Neural progenitor cell (in vitro differentiated cells): ENCODE measurements at places on chromosomes 5 and 9. TPM values are rescaled to one million over a fixed set of nuclear protein-coding genes. Genes with fewer than 3 reads are reported as not detected.

GRCh38 chr5:20956134-20956533 is 968.1 kb upstream of the CDH18 start:
- DNase-seq: no peak

DNA sequence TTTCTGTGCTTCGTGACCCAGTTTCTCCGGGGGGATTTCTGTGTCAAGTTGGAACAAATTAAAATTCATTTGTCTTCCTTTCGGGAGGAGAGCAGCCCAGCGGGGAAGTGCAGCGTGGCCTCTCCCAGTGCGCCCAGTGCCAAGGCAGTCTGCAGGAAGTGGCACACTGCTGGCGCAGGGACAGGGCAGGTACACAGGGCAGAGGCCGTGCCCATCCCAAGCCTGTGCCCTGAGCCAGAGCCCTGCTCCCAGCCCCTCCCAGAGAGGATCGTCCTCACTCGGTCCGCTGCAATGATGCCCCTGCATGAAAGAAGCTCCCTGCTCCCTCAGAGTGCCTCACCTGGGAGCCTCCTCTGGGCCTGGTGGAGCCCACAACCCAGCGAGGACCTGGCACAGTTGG is 82.4 kb upstream of the PPP1R26 start:
- DNase-seq: no peak

DNA sequence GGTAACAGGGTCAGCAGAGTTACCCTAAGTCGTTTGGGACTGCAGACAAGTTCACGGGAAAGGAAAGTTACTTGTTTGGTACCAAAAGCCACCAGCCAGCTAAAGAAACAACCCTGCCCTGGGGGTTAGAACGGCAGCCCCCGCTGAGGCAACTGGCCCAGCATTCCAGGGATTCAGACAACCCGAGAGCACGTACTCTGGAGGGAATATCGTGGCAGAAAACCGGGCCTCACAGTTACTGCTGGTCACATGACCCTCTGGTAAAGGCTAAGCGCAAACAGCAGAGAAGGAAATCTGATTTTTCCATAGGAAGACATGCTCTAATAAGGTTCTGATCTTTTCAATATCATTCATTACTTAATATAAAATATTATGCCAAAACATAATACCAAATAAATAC is 22.5 kb upstream of the MLANA start:
- DNase-seq: no peak

GRCh38 chr5:172235132-172235780 is 41.3 kb downstream of the EFCAB9 start:
- no peak for DNase-seq

- no peak for DNase-seq
Observed at GRCh38 chr5:32182463-32183063, 8.4 kb upstream of the GOLPH3 start.

DNA sequence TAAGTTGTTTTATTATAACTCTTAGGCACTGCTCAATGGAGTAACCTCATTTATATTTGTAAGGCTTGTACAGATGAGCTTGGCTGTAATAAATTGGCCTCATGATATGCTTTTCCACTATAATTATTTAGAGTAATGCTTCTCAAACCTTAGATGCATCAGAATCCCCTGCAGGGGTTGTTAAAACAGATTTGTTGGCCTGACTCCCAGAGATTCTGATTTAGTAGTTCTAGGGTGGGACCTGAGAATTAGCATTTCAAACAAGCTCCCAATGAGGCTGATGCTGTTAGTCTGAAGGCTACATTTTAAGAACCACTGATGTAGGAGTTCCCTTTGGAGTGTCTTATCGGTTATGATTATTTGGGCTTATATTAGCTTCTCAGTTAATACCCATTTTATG is 38.2 kb upstream of the ARSB start:
- DNase-seq: no peak

DNA sequence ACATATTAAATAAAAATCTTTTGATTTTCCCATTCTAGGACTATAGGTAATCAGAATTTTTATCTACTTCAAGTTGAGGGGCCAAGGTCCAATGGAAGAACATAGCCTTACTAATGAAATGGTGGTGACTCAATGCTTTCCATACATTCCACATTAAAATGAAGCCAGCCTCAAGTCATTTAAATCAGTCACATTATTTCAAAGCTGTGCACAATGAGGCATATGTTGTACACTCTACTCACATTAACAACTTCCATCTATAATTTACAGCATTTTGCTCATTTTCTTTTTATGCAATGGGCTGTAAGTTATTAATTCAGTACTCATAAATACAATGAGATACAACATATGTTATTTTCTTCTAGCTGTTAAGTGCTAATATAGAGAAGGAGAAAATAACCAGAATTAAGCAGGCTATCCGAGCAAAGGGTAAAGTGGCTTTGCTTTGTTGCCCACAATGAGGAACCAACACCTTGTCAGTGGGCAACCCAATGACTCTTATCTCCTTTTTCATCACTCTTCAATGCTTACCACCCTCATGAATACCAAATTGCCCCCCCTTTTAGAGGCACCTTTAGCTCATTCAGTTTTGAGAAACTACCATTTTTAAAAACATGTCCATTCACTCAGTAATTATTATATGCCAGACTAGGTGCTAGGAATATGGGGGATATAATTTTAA is 52.4 kb downstream of the TTLL11 start:
- DNase-seq: no peak

DNA sequence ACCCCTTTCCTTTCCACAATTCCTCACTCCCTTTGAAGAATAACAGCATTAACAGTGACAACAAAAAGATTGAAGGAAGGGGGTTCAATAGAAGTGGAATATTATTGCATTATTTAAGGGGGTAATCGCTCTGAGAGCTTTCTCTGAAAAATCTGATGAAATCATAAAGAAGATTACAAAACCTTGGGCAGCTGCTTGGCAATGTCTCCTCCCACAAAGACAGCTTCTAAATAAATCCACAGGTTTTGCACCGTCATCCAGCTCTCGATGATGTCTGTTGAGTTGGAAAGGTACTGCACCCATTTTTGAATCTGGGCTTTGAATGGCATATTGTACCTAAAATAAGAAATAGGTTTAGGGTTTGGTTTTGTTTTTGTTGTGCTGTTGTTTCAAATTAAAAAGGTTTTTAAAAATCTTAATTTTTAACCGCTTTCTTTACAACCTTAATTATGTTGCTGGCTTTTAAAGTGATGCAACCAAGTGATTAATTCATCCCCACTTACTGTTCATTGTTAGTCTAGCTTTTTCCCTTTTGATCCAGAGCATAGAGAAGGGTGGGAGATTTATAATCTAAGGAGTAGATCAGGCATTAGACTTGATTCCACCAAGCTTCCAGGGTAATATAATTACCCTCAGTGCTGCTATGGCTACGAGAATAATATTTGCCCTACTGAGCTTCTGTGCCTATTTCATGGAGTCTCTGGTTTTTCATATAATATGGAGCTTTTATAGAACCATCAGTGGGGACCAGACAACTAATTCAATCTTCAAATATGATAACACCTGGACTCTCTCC is 85.0 kb downstream of the DNAH5 start:
- no peak for DNase-seq

DNA sequence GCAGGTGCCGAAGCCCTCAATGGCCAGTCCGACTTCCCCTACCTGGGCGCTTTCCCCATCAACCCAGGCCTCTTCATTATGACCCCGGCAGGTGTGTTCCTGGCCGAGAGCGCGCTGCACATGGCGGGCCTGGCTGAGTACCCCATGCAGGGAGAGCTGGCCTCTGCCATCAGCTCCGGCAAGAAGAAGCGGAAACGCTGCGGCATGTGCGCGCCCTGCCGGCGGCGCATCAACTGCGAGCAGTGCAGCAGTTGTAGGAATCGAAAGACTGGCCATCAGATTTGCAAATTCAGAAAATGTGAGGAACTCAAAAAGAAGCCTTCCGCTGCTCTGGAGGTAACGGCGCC is 32.9 kb downstream of the CXXC5 start:
- DNase-seq: no peak

- no peak for DNase-seq
Observed at GRCh38 chr5:16700081-16700480, 83.3 kb upstream of the RETREG1 start.

DNA sequence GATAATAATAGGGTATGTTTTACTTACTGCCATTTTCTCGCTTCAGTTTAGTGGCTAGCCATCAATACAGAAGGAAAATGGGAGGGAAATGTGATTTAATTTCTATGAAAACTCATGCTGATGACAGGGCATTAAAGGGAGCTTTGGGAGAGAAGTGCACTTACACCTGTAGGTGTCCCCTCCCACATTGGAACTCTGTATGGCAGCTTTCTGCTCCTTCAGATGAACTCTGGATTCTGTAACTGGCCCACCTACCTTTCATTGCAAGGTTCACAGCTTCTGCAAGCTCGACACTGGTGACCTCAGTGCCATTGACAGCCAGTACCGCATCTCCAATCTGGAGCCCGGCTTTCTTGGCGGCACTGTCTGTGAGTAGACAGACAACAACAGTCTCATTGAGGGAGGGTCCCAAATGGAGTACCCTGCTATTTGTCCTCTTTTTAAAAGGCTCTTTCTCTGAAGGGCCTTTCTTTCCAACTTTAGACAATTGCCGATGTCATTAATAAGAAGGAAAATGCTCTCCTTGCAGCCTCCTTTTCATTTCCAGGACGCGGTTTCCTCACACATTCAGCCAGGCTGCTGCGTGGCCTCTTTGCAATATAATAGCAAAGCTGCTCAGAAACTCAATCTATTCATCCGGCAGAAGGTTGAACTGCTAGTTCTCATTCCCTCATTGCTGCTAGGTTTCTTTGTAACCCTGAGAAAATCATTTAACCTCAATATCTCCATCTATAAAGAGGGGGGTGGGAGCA is 63.6 kb downstream of the NUDT12 start:
- peak; percentile 46 for DNase-seq

GRCh38 chr9:124828489-124829333 is 24.5 kb upstream of the WDR38 start:
- DNase-seq: no peak

DNA sequence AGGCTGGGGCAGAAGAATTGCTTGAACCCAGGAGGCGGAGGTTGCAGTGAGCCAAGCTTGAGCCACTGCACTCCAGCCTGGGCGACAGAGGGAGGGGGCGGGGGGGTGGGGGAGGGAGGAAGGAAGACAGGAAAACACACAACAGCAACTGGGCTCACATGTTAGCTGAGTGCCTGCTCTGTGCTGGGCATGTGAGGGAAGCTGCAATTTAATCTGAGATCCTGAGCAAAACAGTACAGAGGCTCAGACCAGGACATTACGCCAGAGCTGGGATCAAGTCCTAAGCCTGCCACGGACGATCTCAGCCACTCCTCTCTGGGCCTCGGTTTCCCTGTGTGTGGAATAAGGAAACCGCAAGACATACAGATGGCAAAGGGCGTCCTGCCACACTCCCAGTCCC is 119.1 kb downstream of the VAV2 start:
- no peak for DNase-seq

DNA sequence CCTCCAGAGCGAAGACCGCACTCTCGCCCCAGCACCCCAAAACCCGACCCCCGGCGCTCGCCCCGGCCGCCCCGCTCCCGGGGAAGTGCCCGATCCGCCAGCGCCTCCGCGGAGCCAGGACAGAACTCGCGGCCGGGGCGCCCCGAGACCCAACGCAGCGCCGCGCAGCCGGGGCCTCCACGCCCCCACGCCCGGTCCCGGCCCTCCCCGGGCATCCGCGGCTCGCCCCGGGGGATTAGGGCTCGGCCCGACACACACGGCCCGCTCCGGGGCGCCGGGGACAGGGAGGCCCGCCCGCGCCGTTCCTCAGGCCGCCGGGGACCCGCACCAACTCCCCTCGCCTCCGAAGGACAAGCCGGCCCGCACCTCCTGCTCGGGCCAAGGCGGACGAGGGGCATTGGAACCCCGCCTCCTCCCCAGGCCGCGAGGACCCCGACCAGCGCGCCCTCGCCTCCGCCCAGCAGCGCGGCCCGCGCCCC is 544 bp downstream of the FNBP1 start:
- peak; percentile 76 for DNase-seq

DNA sequence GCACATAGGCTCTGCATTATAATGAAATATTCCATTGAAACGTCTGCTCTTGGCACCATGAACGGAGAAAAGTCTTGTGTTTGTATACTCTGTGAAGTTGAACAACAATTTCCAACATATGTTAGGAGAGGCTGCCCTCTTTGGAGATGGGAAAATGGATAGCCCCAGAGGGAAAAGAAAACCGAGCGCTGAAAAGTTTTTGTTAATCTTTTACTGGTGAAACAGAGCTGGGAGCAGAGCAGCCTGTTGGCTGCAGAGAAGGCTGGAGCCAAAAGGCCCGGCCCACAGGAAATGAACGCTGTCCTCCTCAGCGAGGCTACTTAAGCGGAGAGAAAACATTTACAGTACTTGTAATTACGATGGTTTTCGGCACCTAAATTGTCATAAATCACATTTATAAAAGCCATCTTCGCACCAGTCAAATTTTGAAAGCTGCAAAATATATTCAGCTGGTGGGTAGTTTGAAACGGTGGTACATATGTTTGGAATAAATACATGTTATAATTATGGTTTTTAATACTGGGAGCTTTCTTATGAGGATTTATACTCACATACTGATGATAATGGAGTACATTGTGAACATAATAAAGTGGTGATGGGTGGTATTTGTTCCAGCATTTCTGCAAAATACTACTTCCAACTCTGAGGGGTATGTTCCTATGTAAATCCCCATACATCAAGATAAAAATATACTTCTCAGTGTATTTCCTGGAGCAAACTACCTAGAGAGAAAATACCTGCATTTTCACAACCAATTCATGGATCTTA is 129.6 kb upstream of the CNTLN start:
- DNase-seq: no peak

GRCh38 chr9:93890436-93890935 is 64.7 kb downstream of the BARX1 start:
- no peak for DNase-seq

DNA sequence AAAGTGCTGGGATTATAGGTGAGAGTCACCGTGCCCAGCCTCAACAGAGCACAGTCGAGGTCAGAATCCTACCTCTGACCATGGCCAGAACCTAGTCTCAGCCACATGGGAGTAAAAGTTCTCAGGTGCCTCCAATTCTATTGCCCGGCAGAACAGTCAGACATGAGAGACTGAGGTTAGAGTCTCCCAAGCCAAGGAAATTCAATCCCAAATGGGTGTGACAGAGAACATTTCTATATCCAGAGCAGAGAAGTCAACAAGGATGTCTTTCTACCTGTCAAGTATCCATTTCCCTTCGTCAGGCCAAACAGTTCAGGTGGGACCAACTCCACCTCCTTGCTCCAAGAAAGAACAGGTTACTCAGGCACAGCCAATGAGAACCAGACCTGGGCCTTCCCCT is 10.5 kb downstream of the ANXA6 start:
- no peak for DNase-seq

GRCh38 chr9:115367780-115368525 is 250.0 kb upstream of the TNC start:
- DNase-seq: no peak

GRCh38 chr9:71052287-71052686 is 69.1 kb downstream of the TRPM3 start:
- DNase-seq: no peak

FAM200C gene
- total RNA-seq: 15.8 and 25.3 TPM in 2 replicates

INSYN2B gene
- total RNA-seq: 0.06 and 0.26 TPM in 2 replicates

SWI5 gene
- total RNA-seq: 15.0 and 21.5 TPM in 2 replicates

CEP120 gene
- 25.2 and 38.5 TPM in 2 replicates for total RNA-seq

MEIKIN gene
- total RNA-seq: not detected in 2 replicates

SAPCD2 gene
- 5.7 and 27.7 TPM in 2 replicates for total RNA-seq

ZDHHC12 gene
- 16.8 and 53.9 TPM in 2 replicates for total RNA-seq

GRM6 gene
- not detected in 2 replicates for total RNA-seq

BHMT gene
- 0.45 and 1.1 TPM in 2 replicates for total RNA-seq
